ENCODE measurements at places on chromosomes 5 and 9. TPM values are rescaled to one million over a fixed set of nuclear protein-coding genes. Genes with fewer than 3 reads are reported as not detected.

DNA sequence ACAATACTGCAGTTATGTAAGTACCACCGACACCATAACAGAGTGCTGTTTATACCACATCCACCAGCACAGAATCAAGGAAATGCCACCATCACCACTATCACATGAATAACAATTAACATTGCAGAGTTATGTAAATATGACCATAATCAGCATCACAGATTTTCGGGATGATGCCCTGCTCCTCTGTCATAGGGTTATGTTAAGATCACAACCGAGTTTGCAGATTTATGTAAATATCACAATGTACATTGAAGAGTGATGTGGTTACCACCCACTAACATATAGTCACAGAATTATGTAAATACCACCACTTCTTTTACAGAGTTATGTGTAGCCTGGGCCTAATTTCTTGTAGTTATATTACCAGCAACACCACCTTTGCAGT is 61.8 kb downstream of the SHC3 start:
- no peak for DNase-seq

The PDLIM7 gene
- 93.8 TPM for total RNA-seq

DNA sequence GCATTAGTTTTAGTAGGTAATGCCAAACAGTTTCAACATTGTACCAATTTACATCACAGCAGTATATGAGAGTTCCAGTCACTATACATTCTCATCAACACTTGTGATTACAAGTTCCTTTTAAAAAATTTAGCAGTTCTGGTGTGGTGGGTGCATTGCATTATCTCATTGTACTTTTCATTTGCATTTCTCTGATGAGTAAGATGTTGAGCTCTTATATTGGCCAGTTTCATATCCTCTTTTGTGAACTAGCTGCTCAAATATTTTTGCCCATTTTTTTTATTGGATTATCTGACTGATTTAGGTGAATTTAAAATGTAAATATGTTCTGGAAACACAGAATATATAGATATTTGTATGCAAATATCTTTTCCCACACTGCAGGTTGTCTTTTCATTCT is 160.9 kb upstream of the NR3C1 start:
- DNase-seq = no peak

DNA sequence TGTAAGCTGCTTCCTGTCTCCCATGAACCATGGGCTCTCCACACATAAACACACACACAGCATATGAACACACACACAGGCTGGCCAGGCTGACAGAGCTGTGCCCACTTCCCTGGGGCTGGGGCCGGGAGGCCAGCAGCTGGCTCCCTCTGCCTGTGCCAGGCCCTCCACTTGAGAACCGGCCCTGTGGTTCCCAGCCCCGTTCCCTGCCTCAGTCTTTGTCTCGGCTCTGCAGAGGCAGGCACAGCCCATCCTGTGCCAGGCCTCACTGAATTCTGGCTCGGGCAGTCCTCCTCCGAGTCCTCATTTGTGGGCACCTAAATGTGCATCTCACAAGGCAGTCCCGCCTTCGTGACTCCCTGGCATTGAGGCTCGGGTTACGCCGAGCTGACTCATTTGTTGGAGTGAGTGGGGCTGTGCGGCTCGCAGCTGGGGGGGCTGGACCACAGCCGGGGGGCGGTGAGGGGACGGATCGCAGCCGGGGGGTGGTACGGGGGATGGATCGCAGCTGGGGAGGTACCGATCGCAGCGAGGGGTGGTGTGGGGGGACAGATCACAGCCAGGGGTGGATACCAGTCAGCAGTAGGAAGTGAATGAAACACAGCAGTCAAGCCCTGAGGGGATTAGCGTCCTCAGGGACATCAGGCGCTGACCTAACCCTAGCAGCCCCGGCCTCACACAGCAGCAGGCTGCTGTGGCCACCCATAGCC is 72.3 kb downstream of the PSMB7 start:
- DNase-seq = peak; percentile 96

GRCh38 chr9:38024036-38024681 is 44.9 kb downstream of the SHB start:
- peak; percentile 77 for DNase-seq

The FOXD4L6 gene
- not detected for total RNA-seq

- peak; percentile 78 for DNase-seq
Observed at GRCh38 chr5:5341531-5342292, 80.8 kb upstream of the ICE1 start.

The TMEM174 gene
- total RNA-seq = not detected

The PCDHB9 gene
- total RNA-seq = 0.10 TPM

The TPRN gene
- 1.1 TPM for total RNA-seq

DNA sequence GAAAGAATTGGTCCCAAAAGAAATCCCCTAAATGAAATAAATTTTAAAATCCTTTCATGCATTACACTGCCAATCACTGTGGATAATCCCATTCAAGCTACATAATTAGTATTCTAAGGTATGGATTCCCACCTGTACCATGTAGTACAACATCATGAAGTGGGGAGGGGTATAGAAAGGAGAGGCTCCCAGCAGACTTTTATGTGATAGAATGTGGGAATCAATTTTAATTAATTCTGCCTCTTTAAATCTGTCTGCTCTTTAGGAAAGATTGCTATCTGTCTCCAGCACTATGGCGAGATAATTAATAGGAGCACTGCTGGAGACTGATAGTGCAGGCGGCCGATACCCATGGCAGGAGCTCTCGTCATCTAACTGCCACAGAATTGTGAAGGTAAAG is 95.4 kb downstream of the CDH12 start:
- no peak for DNase-seq

The TMOD1 gene
- 1.3 TPM for total RNA-seq

DNA sequence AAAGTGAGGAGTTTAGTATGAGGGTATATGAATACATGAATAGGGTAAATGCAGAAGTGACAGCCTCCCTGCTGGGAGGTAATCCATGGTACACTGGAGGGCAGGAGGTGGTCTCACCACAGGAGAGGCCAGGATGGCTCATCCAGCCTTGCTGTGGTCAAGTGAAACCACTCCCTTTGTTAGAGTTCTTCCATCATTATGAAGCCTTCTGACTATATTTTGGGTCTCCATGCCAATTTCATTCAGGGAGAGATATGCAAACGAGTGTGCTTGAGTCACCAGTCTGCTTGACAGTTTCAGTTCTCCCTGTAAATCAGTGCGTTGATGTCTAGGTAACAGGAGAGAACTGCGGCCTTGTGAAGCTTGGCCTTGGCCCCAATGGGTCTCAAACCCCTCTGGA is 16.4 kb downstream of the PPP3R2 start:
- peak; percentile 13 for DNase-seq

The CCL19 gene
- not detected for total RNA-seq

DNA sequence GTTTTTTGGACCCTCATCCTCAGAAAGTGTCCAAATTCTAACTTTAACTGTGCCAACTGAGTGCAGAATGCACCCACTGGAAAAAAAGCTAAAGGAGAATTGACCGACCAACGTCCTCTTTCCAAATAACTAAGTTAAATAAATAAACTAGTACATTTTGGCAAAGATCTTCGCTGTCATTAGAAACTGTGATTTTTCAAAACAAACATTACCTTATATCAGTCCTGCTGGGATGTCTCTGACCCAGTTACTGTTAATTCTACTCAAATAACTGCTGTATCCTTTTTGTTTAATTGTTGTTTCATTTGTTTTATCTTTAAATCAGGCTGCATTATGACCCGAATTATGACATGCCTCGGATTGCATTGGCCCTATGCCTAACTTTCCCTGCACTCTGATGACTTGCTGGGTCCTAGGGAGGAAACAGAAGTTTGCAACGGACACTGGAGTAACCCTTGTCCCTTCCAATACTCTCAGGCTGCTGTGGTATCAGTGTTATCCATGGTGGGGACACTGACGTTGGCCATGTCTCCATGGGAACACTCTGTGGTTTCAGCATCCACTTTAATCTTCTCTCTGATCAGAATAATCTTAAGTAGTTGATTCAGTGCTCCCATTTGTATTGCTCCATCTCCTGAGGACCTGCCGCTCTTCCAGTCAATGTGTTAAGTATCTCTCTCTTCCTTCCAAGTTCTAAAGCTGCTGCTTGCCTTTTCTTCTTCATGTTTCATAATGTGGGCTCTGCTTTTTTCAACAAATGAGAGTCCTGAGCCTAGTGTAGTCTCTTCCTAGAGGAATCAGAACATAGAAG is 11.1 kb upstream of the IFNA5 start:
- DNase-seq = no peak

GRCh38 chr5:176550275-176550831 is 1.2 kb downstream of the CDHR2 start:
- no peak for DNase-seq

DNA sequence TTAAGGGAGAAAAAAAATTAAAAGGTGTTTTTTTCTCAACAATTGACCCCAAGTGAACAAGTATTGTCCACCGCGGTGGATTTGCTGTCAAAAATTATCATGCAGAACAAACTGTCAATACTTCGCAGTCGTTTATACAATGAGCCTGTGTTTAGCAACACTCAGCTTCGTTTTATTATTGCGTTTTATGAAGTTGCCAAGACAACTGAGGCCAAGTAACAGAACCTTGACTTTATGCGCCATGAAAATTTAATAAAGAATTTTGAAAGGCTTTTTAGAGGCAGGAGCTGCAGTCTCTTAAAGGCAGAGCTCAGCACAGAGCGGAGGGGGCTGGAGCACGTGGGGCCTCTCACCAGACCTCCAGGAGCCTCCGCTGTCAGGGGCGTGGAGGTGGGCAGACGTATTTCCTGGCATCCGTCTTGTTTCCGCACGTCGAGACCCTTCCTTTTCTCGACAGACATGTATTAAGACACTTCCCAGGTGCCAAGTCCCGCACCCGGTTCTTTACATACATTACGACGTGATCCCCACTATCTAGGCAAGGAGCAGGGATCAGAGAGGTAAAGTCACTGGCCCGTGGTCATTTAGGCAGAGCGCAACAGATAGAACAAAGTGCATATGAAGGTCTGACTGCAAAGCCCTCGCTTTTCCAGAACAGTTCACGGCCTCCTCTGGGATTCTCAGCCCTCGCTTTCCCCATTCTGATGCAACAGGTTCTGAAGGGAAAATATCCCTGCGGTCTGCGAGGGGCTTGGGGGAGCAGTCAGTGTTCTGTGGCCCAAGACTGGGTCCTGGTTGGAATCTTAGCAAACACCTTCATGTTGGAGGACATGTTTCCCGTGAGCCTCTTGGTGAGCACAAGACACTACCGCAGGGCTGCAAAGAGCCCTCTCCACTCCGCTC is 164.4 kb downstream of the DAB2IP start:
- DNase-seq = no peak

GRCh38 chr9:136662326-136662655 is 425 bp upstream of the EGFL7 start:
- no peak for DNase-seq

DNA sequence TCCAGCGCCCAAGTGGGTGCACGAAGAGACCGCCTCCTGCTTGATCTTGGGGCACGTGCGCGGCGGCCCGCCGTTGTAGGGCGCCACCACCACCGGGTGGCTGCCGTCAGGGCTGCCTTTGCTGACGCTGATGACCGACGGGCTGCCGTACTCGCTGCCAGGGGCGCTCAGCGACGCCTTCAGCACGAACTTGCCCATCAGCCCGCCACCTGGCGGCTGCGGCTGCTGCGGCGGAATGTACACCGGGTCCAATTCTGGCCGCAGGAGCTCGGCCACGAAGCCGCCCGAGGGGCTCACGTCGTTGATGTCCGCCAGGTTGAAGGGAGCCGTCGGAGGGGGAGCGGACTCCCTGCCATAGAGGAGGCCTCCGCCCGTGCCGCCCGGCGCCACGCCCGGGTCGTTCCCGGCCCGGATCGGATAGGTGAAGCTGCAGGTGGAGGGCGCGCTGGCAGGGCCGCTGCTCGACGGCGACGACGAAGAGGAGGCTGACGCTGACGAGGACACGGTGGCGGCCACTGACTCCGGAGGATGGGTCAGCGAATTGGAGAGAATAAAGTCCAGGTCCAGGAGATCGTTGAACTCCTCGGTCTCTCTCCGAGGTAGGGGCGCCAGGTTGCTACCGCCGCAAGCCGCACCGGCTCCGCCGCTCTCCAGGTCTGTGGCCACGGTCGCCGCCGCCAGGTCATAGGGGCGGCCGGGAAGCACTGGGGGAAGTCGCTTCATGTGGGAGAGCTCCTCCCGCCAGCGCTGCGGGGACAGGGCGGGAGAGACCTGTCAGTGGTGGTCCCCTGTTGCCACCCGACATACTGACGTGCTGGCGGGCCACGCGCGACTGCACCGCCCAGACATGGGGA is 1.8 kb downstream of the KLF4 start:
- DNase-seq = no peak

The RANBP3L gene
- 2.6 TPM for total RNA-seq

DNA sequence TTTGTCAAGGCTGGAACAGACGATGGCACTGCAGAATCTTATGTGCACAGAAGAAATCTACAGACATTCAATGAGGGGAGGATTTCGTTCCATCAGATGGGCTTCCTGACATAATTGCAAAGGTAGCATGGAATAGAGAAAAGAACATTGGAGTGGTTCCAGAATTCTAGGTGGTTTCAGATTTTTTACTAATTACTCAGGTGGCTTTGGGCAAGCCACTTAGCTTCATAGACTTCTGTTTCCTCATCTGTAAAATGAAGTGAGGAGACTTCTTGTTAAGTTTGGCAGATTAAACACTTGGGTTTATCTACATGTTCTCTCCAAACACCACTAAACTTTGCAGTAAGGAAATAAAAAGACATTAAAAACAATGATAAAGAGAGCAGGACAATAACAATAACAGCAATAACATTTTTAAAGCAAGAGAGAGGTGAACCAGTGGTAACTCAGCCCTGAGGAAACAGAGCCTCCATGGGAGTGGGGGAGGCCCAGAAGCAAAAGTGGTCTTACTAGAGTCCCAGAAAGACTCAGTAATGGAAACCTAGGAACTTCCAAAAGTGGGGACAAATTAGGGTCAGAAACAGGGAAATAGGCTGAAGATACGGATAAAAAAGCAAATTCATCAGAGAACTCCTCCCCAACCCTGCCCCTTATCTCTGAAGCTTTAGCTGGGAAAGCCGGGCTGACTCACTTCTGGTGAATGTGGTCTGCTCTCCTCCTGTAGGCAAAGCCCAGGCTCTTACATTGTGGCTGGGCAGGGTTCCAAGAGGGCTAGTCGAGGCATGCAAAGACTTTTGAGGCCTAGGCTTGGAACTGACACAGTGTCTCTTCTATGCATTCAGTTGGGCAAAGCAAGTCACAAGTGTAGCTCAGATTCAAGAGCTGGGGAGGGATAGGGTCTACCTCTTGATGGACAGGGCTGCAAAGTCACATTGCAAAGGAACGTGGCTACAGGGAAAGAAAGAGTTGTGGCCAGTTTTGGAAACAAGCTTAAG is 11.8 kb upstream of the ACTBL2 start:
- peak; percentile 97 for DNase-seq

The PCDHB2 gene
- total RNA-seq = 0.96 TPM

GRCh38 chr9:136744773-136745172 is 2.0 kb upstream of the LCN10 start:
- no peak for DNase-seq

The GEMIN5 gene
- total RNA-seq = 8.1 TPM

- DNase-seq = no peak
Observed at GRCh38 chr9:90915693-90916092, 114.1 kb downstream of the SYK start.

The BAG1 gene
- total RNA-seq = 19.9 TPM

DNA sequence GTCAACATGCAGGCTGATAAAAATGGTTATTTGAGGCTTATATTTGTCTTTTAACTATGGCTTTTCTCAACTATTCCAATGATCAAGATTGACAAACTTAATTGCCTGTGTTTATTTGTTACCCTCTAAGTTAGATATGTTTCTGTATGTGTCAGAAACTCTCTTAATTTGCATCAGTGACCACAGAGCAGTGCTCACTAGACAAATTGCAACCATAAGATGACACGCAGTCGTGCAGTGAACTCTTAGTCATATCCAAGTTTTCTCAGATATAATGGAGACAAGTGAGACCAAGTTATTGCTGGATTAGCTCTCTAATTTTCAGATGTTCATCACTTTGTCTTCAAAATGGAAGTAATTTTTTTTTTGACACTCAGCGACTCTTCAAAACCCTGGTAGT is 342.2 kb upstream of the RFX3 start:
- peak; percentile 56 for DNase-seq
